ENCODE measurements at places on chromosomes 6 and 20.

GRCh38 chr6:11938285-11938890 lies 73.7 kb upstream of the HIVEP1 start:
- no peak for DNase-seq

- no peak for DNase-seq
Measured at GRCh38 chr20:19943061-19943521, 74.1 kb upstream of the NAA20 start.

DNA sequence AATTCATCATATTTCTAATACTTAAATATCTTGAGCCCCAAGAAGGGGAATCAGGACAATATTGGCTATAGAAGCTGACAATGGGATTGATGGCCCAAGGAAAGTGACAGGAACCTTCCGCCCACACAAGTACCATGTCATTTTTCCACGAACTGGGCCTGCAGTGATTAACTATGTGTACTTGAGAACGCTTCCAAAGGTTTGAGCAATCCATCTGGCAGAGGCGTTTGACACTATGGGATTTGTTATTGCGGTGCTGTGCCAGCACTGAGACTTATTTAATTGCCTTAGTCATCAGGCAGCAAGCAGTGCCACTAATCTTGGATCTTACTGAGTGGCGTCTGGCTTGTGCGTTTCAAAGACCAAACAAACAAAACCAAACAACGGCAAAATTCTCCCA lies 135.6 kb upstream of the UST start:
- DNase-seq: no peak

DNA sequence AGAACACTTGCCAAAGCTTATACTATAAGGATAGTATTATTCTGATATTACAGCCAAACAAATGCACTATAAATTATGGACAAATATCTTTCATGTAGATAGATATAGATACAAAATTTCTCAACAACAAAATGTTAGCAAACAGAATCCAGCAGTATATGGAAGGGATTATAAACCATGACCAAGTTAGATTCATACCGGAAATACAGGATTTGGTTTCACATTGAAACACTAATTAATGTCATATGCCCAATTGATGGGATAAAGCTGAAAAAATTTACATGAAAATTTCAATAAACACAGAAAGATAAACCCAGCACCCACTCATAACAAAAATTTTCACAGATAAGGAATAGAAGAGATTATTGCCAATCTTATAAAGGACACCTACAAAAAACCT lies 770.3 kb upstream of the SLC35B3 start:
- peak; percentile 29 for DNase-seq

DNA sequence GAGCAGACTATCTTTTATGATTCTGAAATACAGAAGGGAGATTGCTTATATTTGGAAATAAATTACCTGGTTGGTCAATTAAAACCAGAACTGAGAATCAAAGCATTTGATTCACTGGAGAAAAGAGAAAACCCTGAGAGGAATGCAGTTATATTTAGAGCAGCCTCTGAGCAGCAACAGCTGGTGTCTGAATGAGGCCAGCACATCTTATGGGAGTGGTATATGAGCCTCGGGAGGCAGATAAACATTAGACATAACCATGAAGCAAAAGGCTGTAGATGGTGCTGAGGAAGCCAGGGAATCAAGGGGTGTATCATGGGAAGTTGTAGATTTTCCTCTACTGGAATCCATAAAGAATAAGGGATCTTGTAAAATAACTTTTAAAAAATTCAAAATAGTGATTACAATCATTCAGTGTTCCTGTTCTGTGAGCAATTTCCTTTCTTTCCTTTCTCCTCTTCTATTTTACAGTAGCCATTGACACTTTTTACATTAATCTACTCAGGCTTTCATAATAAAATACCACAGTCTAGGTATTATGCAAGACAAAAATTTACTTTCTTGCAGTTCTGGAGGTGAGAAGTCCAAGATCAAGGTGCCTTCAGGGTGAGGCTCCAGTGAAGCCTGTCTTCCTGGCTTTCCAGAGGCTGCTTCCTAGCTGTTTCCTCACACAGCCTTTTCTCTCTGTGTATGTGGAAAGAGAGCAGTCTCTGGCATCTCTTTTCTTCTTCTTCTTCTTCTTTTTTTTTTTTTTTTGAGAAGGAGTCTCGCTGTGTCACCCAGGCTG lies 32.8 kb upstream of the ENPP5 start:
- no peak for DNase-seq

DNA sequence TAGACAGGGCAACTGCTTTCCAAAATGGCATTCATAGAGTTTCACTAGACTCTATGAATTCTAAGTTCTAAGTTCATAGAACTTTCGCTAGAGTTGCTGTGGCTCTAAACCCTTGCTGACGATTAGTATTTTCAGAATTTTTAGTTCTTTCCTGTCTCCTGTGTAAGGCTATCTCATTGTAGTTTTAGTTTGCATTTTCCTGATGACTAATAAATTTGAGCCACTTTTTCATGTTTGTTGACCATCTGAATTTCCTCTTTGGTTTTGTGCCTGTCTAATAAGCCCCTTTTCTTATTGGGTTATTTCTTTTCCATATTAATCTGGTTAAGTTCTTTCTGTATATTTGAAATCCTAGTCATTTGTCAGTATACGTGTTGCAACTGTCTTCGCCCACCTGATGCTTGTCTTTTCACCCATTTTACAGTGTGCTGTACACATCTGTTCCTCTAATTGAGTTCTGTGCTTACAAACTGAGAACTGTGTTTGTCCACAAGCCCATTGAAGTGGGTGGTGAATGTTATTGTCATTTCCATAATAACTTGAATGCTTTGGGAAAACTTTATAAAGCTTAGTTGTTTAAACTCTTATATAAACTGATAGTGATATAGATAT lies 177.7 kb upstream of the CDYL start:
- DNase-seq: no peak

DNA sequence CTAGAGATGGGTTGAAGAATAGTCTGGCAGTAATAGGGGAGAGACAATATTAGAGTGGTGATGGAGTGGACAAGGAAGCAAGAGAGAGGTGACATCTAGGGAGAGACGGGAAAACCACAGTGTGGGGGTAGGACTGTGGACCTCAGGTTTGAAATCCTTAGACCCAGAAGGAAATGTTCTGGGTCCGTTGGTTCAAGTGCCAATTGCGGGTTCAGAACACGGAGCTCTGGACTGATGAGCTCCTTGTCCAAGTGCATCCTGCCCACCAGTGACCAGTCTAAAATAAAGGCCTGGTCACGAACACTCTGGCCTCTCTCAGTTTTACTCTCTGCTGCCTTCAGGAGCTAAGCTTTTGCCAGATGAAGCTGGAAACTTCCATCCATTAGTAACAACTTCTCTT lies 174.0 kb downstream of the LINC00237 start:
- DNase-seq: no peak

- DNase-seq: no peak
Measured at GRCh38 chr20:42747765-42748411, 441.8 kb downstream of the PTPRT start.

DNA sequence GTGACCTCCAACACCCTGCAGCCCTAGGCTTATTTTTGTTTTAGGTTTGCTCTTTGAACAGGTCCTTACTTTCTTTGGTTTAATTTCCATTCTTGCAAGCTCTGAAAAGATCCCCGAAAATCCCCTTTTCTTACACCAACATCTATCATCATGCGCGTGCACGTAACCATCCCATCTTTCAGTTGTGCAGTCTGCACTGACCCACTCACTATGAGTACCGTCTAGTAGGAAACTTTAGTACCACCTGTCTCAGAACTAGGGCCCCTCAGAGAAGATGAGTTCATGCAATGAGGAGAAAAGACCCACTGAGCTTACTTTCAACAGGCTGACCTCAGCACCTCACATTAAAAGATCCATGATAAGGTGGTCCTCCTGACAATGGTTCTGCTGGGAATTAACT lies 120.6 kb upstream of the AGPAT4 start:
- no peak for DNase-seq

- no peak for DNase-seq
Measured at GRCh38 chr6:139376017-139376330, 1.5 kb upstream of the CITED2 start.

GRCh38 chr20:63002511-63002910 lies 4.3 kb downstream of the BHLHE23 start:
- no peak for DNase-seq

DNA sequence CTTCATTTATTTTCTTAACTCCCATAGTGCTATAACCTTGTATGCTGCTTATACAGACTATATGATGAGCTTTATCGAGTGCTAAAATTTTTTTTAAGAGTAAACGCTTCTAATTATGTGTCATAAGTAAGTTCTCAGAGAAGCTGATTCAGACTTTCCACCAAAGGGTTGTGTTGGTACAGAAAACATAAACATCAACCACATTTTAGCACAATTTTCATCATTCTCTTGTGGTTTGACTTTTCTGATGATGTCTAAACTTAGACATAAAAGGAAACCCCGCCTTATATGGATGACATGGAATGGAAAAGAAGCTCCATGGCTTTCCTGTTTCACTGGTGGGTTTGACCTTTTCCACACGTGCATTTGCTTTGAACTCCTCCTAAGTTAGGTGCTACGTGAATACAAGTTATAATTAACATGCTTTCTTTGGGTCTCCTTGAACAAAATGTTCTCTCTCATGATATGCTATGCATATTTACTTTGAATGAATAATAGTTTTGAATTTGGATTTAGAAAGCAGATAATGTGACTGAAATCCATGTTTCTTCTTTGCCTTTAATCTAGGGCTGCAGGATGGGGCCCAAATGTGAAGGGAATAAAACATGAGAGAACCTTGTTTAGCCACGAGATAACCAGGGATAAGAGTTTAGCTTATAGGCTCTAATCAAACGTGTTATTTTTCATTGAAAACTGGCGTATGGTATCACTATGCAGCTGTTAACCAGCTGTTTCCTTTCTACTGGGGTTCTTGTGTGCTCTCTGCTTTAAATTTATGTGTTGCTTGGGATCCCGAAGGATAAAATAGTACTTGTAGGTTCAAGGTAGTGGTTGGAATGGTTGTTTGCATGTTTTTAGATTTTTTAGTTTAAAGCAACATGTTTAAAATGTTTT lies 127.1 kb upstream of the AHI1 start:
- no peak for DNase-seq

- no peak for DNase-seq
Measured at GRCh38 chr6:26521600-26522391, 16.4 kb upstream of the HMGN4 start.

- no peak for DNase-seq
Measured at GRCh38 chr6:158164579-158165170, 3.4 kb downstream of the SERAC1 start.

GRCh38 chr6:137661601-137662000 lies 167.4 kb upstream of the OLIG3 start:
- DNase-seq: no peak

GRCh38 chr20:50404419-50405234 lies 105.6 kb upstream of the PTPN1 start:
- no peak for DNase-seq

DNA sequence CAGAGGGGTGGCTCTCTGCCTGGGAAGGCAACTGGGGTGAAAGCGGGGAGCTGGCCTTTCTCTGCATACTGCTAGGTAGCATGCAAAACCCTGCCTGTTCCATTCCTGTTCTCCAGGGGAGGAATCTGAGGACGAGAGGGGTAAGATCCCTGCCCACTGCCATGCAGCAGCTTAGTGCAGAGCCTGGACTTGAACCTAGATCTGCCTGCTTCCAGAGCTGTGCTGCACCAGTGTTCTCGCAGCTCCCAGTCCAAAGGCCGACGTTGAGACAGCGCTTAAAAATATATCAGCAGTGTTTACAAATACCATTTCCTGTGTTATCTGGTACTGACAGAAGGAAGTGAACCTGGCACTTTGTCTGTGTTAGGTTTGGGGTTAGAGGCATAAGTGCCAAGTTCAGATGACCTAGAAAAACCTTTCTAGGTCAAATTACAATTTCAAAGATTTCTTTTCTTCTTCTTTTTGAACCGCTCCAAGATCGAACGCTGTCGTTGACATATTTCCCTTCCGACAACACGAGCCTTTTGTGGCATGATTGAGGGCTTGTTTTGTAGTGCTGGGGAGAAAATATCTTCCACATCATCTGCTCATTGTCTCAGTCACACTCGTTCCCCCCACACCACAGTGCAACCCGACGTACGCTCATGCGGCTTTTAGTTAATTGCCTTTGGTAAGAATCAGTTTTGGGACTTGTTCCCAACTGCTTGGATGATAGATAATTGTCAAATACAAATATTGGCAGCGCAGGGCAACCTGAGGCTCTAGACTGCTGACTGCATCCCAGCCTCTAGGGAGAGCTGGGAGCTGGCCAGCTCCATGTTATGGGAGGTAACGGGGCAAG lies 44.6 kb downstream of the TOX2 start:
- DNase-seq: no peak

- no peak for DNase-seq
Measured at GRCh38 chr6:130138909-130139242, 83.9 kb downstream of the SAMD3 start.

DNA sequence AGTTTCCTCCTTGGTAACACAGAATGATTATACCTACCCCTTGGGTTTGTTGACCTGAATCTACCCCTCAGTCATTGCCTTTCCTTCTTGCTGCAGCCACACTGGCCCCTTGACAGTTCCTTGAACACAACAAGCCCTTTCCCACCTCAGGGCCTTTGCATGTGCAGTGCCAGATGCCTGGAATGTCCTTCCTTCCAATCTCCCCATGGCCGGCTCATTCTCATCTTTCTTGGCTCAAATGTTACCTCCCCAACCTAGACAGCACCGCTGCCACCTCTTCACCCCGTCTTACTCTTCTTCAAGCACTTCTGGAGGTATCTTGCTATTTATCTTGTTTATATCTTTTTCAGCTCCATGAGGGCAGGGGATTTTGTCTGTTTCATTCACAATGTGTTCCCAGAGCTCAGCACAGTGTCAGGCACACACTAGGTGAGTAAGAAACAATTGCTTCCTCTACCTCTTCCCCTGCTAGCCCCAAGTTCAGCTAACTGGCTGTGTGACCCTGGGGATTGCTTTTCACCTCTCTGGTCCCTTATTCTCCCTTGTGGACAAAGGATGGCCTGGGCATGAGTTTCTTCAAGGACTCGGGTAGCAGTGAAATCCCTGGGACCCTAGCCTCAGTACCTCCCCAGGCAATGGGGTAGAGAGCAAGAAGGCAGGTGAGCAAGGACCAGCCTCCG lies 121.5 kb downstream of the CEBPB start:
- DNase-seq: no peak

DNA sequence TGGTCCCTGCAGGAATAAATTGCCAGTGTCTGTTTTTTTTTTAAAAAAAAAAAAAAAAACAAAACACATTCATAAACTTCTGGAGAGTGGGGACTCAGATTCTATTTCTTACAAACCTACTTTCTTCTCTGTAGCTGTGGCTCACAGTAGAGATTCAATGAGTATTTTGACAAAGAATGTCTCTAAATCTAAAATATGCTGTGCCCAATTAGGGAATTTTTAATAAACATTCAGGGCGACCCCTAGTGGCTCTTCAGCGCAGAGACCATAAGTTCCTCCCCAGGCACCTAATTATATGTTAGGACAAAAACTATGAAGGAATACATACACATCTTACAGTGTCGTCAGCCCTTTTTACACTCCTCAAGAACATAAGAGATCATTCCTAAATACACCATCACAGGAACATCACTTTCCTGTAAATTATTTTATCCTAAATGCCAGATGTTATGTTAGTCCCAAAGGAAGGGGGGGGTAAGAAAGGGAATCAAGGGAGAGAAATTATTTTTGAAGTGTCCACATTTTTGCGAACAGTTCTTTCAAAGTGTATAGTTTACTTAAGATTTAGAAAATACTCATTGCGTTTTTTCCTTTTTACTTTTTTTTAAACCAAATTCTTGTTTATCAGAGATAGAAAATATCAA lies 21.8 kb upstream of the NAA20 start:
- DNase-seq: no peak
